ENCODE measurements at places on chromosomes 2 and 18.

DNA sequence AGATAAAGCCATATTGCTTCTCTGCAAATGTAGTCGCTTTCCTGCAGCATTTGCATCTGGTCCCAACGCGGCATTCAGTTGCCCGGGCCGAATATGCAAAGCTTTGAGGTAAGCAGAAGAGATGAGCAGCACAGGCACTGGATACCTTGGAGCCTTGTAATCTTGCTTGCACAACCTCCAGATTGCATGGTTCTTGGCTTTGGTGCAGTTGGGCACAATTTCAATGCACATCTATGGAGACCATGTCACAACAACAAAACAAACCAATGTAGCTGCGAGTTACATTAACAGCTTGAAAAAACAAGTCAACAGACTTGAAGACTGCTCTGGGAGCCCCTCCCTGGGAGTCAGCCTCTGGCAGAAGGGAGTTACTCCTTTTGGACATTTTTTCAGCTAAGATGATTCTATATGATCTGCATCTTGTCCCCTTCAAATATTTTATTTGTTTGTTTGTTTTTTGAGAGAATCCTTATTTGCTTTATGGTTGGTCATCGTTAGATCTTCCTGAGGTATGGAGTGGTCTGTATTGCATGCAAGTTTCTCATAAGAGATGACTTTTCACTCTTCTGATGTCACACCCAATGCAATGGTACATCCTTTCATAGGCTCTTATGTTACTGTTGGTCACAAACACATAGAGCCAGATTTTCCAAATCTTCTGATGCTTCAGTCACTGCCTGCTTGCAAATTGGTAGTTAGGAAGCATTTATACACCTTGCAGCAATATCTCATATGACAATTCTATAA is 113.5 kb downstream of the EFEMP1 start:
- DNase-seq: no peak

DNA sequence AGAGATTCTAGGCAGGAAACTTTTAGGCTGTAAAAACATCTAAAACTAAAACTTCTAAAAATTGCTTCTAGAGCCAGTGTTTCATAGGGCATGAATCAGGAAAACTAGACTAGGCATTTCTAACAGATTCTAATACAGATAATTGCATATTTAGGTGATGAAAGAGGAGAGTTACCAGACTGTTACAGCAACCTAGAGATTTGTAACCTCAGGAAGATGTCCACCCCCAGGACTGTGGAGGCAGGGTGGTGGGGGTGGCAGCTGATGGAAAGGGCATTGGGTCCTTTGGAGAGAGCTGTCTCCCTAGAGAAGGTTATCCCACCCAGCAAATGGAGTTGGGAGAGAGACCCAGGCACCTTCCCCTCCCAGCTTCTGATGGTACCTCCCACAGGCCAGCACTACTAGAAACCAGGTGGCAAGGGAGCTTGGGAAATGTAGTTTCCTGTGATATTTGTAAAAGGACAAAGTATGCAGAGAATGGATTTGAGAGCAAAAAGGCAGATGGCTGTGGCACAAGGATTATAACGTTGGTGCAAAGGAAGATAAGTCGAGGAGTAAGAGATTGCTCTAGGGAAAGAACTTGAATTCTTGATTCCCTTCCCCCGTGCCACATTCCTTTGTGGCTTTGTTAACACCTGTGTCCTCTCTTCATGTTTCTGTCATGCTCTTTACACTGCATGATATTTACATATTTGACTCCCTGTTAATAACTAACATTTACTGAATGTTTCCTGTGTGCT is 75.6 kb upstream of the MGAT5 start:
- peak; percentile 15 for DNase-seq

DNA sequence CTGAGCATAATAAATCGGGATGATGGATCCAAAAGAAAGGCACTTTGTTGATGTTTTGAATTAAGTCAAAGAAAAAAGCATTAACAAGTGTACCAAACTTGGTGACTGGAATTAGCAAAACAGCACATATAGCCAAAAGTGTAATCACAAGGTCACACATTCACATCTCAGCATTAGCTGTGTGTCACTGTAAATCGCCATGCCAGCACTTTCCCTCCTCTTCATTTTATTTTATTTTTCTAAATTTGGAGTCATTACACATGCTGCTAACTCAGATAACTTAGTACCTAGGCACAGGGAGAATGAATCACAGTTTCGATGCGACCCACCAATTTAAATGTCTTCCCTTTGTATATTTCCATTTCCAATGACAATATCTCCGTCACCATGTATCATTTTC is 111.4 kb downstream of the CACNB4 start:
- no peak for DNase-seq

DNA sequence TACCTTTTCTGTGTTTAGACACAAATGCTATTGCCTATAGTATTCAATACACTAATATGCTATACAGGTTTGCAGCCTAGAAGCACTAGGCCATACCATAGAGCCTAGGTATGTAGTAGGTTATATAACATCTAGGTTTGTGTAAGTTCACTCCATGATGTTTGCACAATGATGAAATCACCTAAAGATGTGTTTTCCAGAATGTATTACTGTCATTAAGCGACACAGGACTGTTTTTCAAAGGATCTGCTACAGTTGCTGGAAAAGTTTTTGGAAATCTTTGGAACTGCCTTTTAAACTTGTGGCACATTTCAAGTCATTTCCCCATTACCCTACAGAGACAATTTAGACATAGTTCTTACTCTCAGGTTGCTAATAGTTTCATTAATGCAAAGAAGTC is 9.3 kb downstream of the PSMD1 start:
- no peak for DNase-seq

DNA sequence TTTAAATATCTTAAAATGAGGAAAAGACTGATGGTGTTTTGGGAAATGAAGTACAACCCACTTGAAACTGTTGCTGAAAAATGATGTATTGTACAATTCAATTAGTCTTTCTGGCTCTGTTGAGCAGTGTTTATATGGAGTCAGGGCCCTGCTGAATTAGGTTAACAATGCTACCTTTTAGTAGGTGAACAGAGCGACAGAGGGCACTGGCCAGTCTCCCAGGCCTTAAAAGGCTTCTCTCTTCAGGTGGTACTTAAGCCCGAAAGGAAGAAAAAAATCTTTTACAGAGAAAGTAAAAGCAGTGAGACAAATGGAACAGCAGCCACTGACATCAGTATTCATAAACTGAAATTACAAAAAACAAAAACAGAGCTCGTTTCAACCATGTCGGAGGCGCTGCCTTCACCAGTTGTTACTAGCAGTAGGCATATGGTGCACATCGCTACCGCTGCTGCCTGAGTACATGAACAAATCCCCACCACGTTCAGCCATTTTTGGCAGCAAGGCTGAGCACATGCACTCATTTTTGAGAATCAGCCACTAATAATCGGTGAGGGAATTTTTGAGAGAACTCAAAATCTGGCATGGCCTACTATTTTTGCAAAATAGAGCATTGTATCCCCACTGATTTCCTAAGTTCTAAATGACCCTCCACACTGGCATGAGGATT is 91.8 kb downstream of the PLEKHM3 start:
- DNase-seq: no peak

Data from CD4-positive, alpha-beta T cell treated with Interleukin-17A for 4 hours (primary cell).